ENCODE measurements at places on chromosomes 1 and 21.

DNA sequence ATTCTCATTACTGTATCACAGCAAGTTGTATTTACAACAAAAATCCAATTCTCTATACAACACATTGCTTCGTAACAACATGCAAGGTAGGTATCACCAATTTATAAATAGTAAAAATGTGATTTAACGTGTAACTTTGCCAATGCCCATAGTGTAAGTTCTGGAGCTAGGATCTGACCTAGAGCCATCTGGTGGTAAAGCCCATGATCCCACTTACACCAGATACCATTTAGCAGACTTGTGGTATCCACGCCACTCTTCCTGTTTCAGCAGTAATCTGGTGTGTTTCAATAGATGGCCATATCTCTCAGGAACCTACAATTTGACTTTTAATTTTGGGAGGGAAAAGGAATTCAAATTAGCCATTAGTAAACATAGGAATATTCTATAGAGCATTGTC lies 10.2 kb downstream of the SETSIP start:
- DNase-seq: no peak

GRCh38 chr1:108750476-108751181 lies 4.2 kb downstream of the STXBP3 start:
- peak; percentile 14 for DNase-seq

DNA sequence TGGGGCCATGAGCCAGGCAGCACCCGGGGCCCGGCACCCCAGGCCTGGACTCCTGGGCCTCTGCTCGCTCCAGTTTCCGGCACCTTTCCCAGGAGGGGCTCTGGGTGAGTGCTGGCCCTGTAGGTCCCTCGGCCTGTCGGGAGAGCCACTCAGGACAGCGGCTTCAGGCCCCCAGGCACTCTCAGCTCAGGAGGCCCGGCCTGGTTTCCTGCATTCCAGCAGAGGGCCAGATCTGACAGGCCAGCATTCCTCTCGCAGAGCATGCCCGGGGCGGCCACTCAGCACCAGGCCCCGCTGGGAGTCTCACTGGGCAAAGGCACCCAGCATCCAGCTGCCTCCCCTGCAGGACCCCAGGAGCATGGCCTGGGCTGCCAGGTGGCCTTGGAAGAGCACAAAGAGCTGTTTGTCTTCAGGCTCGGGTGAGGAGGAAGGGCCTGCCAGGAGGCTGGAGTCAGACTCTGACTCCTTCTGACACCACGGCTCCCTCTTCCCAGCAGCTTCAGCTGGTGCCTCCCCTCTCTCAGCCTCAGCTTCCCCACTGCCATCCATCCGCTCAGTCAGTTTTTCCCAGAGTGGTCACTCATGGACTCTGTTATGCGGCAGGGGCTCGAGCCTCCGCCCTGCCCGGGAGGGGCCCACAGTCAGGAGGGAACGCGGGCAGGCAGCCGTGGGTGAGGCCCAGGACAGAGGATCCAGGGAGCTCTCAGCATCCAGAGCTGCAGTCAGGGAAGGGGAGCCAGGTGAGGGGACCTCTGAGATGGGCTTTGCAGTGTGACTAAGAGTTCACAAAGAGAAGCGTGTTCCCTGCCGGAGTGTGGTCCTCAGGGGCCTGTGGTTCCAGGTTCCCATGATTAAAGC lies 51.7 kb downstream of the WNT9A start:
- DNase-seq: no peak

DNA sequence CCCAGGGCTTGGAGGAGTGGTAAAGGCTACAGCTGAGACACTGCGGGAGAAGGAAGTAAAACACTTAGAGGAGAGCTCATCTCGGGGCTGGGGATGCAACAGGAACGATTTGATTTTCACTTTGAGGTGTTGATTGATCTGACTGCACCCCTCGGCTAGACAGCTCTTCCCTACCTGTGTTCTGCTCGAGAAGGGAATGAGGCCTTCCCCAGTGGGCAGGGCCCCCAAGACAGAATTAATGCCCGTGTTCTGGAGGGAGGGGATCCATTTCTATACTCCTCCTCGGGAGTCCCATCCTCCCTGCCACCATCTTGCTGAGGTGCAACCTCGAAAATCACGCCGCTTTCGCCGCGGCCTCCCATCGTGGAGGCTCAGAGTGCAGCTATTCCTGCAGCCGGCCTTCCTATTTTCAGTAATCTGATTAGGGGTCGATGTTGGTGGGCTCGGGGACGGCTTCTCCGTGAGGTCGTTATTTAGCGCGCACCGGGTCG lies 2.4 kb downstream of the ATP2B4 start:
- no peak for DNase-seq

- no peak for DNase-seq
Measured at GRCh38 chr1:43423672-43424550, 29.8 kb downstream of the HYI start.

DNA sequence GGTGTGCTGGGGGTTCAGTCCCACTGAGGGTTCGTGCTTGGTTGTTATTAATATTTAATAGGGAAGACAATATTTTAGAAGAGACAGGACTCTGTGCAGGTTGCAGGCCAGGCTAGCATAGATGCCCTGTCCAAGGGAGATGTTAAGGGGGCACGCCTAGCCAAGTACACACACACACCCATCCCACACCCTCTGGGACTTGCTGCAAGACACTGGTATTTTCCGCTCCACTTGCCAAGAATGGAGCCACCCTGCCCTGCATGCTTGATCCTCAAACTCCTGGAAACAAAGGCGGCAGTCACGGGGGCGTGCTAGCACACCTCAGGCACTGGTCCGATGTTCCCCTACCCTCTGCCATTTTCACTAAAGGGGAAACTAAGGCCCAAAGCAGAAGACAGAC lies 99.1 kb downstream of the MRPL37 start:
- DNase-seq: no peak

DNA sequence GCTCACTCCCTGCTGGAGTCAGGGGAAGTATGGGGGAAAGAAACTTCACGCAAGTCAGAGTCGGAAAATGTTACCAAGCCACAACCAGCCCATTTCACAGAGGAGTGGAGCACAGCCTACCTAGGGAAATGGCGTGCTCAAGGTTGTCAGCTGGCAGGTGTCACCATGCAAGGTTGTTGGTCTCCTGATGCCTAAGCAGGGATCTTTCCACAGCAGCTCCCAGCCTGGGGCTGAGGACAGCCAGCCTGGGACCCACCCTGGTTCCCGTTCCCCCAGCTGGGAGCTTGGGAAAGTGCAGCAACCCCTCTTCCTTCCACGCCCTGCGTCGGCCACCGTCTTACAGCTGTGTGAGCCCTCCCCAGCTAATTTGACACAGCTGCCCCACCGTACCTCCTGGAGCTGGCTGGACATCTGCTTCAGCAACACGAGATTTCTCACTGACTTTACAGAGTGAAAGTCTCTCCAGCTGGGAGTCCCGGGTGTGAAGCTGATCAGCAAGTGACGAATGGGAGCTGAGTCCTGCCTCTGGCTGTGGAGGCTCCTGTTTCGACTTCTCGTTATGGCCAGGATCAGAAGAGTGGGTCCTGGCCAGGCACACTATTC lies 224.6 kb upstream of the RAB4A start:
- no peak for DNase-seq

- peak; percentile 83 for DNase-seq
Measured at GRCh38 chr1:27416387-27417111, 24.1 kb downstream of the GPR3 start.

GRCh38 chr1:100959502-100960060 lies 63.7 kb downstream of the SLC30A7 start:
- peak; percentile 38 for DNase-seq

- DNase-seq: no peak
Measured at GRCh38 chr1:22915231-22915630, 57.4 kb downstream of the LACTBL1 start.

- DNase-seq: no peak
Measured at GRCh38 chr1:208230668-208231529, 13.3 kb downstream of the PLXNA2 start.

DNA sequence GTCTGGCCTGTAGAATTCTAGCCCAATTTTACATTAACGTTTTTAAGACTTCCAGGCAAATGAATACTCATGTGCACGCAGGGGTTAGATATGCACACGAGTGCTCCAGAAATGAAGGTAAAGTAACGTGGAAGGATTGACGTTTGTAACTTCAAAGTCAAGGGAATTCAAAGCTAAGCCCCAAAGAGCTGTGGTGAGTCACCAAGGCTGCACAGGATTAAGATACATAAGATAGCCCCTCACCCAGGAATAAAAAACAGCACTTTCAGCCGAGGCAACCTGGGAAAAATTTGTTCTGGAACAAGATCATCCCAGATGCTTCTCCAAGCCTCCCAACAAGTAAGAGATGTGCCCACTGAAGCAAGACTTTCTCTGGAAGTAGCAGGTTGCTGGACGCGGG lies 259.6 kb upstream of the PLXNA2 start:
- DNase-seq: no peak

DNA sequence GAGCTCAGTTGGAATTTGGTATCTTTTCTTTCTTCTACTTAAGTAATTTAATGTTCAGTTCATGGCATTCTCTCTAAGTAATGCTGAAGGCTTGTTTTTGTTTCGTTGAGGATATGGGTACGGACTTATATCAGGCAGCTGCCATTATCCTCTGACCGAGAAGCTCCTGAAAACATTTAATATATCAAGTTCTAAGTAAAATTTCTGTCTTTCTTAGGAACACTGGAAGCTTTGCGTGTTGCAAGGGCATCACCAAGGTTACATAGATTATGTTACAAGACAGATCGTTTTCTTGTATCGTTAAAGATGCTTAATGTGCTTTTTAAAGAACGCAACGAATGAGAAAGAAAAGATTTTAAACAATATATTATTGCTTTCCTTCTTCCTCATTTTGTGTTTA lies 1.0 kb upstream of the GALNT2 start:
- DNase-seq: no peak

DNA sequence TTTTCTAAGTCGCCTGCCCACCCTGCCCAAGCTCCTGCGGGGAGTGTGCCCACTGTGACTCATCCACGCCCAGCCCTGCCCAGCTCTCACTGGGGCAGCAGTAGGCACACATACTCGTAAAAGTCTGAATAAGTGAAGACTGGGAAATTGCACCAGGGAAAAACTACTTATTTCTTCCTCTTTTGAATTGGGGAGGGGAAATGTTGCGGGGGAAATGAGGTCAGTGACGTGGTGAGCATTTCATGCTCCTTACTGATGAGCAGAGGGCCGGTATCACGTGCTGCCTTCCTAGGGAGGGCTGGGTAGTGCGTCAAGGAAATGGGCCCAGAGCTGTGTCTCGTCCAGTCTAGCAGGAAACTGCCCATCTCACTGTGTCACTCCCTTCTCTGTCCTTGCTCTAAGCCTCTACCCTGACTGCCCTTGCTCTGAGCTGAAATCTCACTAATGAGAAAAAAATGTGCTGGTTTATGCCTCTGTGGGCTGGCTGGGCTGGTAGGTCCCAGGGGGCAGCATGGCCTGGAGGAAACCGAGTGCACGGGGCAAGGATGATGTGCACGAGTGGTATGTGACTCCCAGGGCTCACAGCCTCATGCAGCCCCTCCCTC lies 13.5 kb upstream of the TNFRSF1B start:
- DNase-seq: peak; percentile 86

DNA sequence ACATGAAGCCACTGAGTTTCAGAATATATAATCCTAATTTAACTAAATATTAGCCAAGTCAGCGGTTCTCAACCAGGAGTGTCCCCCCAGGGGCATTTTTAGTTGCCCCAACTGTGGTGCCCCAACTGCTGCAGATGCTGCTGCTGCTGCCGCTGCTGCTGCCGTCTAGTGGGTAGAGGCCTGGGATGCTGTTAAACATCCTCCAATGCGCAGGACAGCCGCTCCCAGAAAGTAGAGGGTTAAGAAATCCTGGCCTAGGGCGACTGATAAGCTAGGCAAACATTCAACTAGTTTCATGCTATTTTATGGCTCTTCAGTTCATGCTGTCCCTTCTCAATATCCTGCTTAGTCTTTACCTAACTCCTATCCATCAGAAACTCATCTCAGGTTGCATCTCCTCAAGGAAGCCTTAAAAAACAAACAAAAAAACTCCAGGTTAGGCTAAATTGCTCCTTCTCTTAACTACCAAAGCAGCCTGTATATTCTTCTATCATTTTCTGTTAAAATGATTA lies 9.9 kb upstream of the DCAF6 start:
- no peak for DNase-seq

DNA sequence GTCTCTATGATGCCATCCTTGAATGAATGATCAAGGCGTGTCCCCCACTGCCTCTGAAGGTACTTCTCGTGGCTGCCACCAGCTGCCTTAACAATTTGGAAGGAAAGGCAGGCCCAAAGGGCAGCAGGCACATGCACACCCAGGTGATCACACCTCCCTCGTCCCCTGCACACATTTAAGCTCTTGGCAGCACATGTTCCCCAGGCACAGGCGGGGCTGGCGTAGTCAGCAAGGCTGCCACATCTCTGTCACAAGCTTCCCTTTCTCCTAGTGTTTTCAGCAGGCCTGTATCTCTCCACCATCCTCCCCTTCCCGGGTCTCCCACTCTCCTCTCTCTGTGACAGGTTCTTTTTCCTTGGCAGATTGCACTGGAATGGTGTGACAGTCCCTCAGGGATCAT lies 111.9 kb downstream of the CACNA1E start:
- no peak for DNase-seq

- DNase-seq: no peak
Measured at GRCh38 chr1:24866211-24867083, 63.6 kb downstream of the RUNX3 start.

GRCh38 chr1:68280286-68280685 lies 48.0 kb upstream of the WLS start:
- DNase-seq: no peak

DNA sequence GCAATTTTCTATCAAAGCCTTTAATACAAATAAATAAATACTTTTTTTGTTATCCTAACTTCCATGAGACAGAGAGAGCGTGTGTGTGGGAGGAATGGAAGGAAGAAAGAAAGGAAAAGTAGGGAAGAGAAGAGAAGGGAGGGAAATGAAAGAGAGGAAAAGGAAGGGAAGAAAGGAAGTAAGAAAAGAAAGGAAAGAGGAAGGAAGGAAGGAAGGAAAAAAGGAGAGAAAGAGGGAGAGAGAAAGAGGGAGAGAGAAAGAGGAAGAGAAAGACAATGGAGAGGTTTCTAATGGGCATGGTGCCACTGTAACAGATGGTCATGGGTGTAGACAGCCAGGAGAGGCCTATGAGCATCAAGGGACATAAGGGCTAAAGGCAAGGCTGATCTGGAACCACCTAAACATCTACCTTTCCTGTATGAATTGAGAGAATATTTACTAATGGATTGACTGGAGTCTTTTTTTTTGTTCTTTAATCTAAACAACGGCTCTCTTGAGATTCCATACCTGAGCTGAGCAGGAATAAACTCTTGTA lies 234.9 kb downstream of the PTPRC start:
- DNase-seq: no peak

DNA sequence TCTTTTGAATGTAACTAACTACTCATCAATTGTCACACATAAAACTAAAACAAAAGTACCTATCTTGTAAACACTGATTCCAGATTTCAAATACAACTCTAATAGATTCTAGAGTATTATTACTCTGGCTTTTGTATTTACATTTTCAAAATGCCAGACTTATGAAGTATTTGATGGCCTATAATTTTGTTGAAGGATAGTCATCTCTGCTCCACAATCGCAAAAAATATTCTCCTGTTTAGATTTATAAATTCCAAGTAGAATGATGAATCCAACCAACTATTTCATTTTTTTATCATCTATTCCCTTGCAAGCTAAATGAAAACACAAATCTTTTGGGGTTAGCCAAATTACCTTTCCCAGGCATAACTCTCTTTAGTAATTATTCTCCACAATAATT lies 75.0 kb upstream of the GUCA2A start:
- no peak for DNase-seq

GRCh38 chr1:33563699-33564098 lies 91.3 kb downstream of the ZSCAN20 start:
- no peak for DNase-seq
